ENCODE measurements at places on chromosomes 7 and 10. TPM values are rescaled to one million over a fixed set of nuclear protein-coding genes. Genes with fewer than 3 reads are reported as not detected.

The ELN gene
- polyA plus RNA-seq, result 5.4 TPM

The PTER gene
- polyA plus RNA-seq, result 3.0 TPM

The SMO gene
- 67.6 TPM for polyA plus RNA-seq

The WAPL gene
- 12.8 TPM for polyA plus RNA-seq

GRCh38 chr7:94264756-94265155 lies 129.9 kb upstream of the COL1A2 start:
- H3K27me3 ChIP-seq, result no peaks in the 10 kb centered on the region
- no peak for DNase-seq
- H3K36me3 ChIP-seq, result no peaks in the 10 kb centered on the region
- H3K4me3 ChIP-seq, result no peak overlapping the region

DNA sequence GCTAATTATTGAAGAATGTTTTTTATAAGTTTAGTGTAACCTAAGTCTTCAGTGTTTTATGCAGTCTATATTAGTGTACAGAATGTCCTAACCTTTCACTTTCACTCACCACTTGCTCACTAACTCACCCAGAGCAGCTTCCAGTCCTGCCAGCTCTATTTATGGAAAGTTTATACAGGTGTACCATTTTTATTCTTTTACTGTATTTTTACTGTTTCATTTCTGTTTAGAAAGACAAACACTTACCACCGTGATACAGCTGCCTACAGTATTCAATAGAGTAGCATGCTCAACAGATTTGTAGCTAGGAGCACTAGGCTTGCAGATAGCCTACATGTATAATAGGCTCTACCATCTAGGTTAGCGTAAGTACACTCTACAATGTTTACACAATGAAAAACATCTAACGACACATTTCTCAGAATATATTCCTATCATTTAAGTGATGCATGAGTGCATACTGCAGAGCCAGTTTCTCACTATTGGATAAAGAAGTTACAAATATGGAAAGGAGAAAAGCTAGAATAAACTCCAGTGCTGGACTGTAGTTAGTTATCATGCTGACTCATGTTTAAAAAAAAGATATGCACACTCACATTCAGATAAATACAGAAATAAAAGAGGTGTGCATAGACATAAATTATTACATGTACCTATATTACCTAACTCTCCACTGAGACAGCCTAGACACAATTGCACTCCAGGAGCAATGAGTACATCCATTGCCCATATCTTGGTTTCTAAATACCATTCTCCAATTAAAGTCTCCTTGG lies 30.4 kb downstream of the STEAP1B start:
- H3K36me3 ChIP-seq, result no peaks in the 10 kb centered on the region
- H3K4me3 ChIP-seq, result no peak overlapping the region
- no peaks in the 10 kb centered on the region for H3K27me3 ChIP-seq
- no peak overlapping the region for H3K27ac ChIP-seq

DNA sequence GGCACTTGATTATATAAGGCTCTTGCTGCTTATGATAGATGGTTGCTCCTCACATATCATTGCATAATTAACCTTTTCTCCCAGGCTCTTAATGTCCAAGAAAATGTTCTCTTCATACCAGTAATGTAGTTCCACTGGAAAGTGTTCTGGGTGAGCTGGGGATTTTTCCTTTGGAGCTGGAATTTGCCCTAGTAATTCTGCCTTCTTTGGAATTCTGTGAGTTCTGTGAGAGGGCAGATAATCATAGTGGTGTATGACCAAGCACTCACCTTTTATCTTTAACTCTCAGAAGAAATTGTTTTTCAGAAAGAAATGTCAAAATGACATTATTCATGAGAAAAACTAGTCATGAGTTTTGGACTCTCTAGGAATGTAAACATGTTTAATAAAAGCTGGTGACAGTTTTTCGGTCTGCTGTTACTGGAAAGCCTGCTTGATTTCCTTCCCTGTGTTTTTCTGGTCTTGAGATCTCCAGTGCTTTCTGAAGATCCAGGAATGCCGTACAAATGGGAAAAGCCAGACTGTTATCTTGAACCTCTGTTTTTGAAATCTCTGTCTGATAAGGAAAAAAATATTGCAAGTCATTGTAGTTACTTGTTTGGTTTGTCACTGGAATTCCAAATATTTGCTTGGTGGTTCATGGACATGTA lies 148.3 kb upstream of the PRPS1L1 start:
- H3K27ac ChIP-seq, result no peak overlapping the region
- no peak overlapping the region for H3K4me3 ChIP-seq

DNA sequence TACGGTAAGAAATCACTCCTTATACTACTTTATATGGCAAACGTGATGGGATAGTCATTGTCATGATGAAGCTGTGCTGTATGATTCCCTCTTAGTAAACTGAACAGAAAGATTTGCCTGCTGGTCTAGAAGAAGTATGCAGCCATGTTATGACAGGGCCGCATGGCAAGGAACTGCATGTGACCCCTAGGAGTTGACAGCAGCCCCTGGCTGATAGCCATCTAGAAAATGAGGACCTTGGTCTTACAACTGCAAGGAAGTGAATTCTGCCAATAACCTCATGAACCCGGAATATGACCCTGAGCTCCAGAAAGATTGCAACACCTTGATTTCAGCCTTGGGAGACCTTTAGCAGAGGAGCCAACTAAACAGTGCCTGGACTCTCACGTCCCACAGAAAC lies 193.3 kb downstream of the SEMA3E start:
- no peak for DNase-seq
- H3K27me3 ChIP-seq, result no peaks in the 10 kb centered on the region
- H3K4me1 ChIP-seq, result peaks cover 32% of the 10 kb centered on the region
- no peak overlapping the region for H3K27ac ChIP-seq
- no peak overlapping the region for H3K4me3 ChIP-seq

GRCh38 chr7:113809581-113809980 lies 109.2 kb downstream of the PPP1R3A start:
- DNase-seq, result no peak
- H3K27me3 ChIP-seq, result no peaks in the 10 kb centered on the region
- no peak overlapping the region for H3K4me3 ChIP-seq
- no peaks in the 10 kb centered on the region for H3K36me3 ChIP-seq
- no peak overlapping the region for H3K27ac ChIP-seq
- H3K4me1 ChIP-seq, result no peaks in the 10 kb centered on the region

DNA sequence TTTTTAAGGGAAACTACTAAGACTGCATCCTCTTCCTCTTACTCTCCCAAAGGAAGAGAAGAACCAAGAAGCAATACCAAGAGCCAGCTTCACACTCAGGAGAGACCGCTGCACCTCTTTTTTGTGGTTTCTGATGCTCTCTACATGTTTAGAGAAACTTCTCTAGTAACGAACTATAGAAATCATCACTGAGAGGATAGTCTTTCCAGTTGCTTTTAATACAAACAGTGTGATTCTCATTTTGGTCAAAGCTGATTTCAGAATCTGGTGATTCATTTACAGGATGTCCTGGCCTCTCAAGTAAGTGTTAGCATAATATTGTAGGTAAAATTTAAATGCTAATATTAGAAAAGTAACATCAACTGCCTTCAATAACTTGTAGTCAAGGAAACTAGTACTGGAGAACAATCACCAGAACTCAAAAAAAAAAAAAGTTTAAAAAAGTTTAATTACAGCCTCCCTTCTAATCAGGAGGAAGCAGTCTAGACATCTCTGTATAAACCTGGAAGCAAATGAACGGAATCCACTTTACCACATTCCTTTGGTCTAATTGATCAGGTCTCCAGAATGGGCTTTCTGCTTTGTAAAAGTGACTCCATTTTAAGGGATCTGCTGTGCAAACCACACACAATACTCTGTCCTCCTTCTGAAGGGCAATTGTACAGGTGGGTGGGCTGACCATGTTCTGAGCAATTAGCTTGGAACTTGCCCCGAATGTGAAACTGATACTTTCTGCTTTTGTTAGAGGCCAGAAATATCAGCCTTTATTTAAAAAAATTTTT lies 3.0 kb downstream of the LAMB1 start:
- no peak for DNase-seq
- H3K36me3 ChIP-seq, result peaks cover 5% of the 10 kb centered on the region
- no peak overlapping the region for H3K27ac ChIP-seq
- peaks cover 11% of the 10 kb centered on the region for H3K4me1 ChIP-seq
- H3K27me3 ChIP-seq, result peaks cover 38% of the 10 kb centered on the region
- no peak overlapping the region for H3K4me3 ChIP-seq

- DNase-seq, result no peak
- H3K27ac ChIP-seq, result no peak overlapping the region
- H3K36me3 ChIP-seq, result no peaks in the 10 kb centered on the region
- no peaks in the 10 kb centered on the region for H3K4me1 ChIP-seq
Observed at GRCh38 chr10:59372543-59372942, 10.2 kb upstream of the FAM13C start.

DNA sequence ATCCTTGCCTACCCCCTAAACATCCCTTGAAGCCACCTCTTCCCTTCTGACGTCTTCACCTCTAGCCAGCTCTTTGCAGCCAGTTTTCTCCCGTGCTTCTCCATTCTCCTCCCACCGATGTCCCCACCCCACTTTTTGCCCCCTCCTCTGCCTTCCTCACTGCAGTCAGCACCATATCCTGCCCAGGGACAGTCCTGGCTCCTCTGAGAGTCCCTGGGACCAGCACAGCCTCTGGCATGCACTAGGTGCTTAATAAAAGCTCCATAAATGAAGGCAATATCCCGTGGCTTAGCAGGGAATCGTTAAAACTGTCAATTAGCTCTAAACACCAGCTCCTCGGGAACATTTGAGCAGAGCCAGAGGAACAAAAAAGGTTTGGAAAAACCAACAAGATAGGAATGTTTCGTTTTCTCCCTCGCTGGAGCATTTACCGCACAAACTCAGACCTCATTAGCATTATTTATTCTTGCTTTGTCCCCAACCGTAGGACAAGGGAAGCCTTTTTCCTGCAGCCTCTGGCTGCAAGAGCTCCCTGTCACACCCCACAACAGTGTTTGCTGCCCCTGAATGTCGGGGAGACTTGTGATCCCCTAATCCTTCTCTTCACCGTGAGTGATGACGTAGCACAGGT lies 16.1 kb downstream of the MYL10 start:
- H3K36me3 ChIP-seq, result no peaks in the 10 kb centered on the region
- no peak overlapping the region for H3K4me3 ChIP-seq
- no peak overlapping the region for H3K27ac ChIP-seq

- H3K4me3 ChIP-seq, result no peak overlapping the region
- H3K27ac ChIP-seq, result no peak overlapping the region
- no peak for DNase-seq
- H3K27me3 ChIP-seq, result no peaks in the 10 kb centered on the region
- H3K4me1 ChIP-seq, result peaks cover 20% of the 10 kb centered on the region
Observed at GRCh38 chr10:11207560-11207844, 189.8 kb downstream of the CELF2 start.

DNA sequence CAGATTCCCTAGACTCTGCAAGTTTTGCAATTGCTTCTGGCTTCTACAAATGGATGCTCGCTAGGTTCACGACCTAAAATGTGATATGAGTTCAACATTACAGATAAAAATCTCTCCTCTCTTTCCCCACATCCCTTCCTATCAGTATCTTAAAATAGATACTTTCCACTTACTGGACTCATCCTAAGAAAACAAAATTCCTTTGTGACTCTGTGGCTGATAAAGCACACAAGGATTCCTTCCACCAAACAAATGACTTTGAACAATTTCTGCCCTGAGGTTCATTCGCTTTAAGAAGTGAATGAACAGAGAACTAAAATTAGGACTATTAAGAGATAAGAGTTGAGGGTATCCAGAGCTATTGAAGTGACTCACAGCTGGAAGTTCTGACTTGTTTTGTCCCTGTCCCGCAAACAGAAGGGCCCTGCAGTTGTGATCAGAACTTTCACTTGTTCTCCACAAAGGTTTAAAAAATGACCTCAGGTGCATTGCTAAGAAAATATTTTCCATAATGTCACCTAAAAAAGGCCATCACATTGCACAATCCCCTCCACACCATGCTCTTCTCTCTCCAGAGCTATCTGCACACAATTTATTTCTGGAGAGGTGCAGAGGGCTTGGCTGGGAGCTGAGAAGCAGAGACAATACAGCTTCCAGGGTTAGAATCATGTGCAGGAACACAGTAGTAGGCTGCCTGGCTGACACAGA lies 96.1 kb downstream of the PIP4K2A start:
- H3K4me1 ChIP-seq, result peaks cover 26% of the 10 kb centered on the region
- no peaks in the 10 kb centered on the region for H3K36me3 ChIP-seq

GRCh38 chr7:50564171-50564570 lies 1.0 kb downstream of the DDC start:
- no peak overlapping the region for H3K27ac ChIP-seq
- no peaks in the 10 kb centered on the region for H3K27me3 ChIP-seq
- H3K36me3 ChIP-seq, result no peaks in the 10 kb centered on the region
- H3K4me3 ChIP-seq, result no peak overlapping the region
- no peaks in the 10 kb centered on the region for H3K4me1 ChIP-seq

DNA sequence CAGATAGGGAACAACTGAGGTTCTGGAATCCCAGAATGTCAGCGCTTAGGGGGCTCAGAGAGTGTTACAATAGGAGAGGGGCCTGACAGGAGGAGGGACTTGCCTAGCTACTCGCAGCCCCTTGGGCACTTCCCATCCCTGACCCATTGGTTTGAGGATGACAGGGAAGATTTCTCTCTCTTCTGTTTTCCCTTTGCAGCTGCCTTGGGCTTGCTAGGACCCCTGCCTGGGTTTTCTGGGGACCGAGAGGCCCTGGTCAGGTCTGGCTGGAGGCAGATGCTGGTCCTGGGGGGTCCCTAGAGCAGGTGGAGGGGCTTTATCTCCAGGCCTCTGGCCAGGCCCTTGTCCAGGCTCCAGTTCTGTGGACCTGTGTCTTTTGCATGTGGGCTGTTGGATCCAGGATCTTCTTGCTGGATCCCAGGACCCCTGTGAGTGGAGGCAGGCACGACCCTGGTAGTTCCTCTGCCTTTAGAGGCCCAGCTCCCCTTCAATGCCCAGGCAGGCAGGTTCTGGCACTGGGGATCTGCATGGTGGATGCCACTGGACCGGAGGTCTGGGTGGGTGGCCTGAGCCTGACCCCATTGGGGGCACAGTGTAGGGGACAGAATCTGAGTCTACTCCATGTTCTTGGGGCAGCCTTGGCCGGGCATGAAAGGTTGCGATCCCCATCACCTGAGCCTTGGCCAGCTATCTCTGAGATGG lies 26.9 kb downstream of the RAMP3 start:
- no peaks in the 10 kb centered on the region for H3K4me1 ChIP-seq
- no peaks in the 10 kb centered on the region for H3K36me3 ChIP-seq
- H3K27me3 ChIP-seq, result no peaks in the 10 kb centered on the region
- no peak for DNase-seq
